OCI-LY7 (cell line): ENCODE measurements at places on chromosomes 7 and 10. TPM values are rescaled to one million over a fixed set of nuclear protein-coding genes. Genes with fewer than 3 reads are reported as not detected.

DNA sequence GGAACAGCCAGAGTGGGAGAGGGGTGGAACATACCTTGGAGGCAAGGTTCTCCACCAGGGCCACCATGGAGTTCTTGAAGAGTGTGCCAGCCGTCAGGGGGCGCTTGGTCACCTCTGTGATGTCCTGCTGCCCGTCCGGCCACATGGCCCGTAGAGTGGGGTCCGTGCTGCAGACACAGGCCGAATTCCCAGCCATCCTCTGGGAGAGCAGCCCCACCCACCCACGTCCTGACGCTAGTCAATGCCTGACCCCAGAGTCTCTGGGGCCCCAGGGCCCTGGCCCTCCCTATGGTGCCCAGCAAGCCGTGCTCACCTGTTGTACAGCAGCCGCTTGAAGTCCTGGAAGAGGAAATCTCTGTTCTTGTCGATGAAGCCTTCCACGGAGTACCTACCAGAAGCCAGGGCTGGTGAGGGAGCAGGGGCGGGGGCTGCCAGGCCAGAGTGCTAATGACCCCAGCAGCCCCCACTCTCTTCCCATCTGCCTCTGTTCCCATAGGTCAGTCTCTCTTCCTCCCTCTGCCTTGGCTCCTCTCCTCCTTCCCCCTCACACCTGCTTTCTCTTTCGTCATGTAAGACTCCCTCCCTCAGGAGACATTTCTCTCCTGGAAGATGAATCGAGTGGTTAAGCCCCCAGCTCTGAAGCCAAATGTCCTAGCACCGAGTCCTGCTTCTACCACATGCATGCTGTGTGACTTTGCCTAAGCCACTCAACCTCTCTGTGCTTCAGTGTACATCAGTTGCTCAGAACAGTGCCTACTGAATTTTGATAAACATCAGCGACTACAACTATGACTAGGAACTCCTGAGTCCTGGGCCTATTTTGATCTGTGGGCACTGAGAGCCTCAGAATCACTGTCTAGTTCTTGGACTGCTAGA, 11.0 kb downstream of the MYO1G start:
- DNase-seq: no peak

- DNase-seq: no peak
Measured at GRCh38 chr10:43082746-43083145, 5.9 kb downstream of the RET start.

GRCh38 chr10:50469778-50470193, 154.0 kb downstream of the SGMS1 start:
- no peak for DNase-seq

DNA sequence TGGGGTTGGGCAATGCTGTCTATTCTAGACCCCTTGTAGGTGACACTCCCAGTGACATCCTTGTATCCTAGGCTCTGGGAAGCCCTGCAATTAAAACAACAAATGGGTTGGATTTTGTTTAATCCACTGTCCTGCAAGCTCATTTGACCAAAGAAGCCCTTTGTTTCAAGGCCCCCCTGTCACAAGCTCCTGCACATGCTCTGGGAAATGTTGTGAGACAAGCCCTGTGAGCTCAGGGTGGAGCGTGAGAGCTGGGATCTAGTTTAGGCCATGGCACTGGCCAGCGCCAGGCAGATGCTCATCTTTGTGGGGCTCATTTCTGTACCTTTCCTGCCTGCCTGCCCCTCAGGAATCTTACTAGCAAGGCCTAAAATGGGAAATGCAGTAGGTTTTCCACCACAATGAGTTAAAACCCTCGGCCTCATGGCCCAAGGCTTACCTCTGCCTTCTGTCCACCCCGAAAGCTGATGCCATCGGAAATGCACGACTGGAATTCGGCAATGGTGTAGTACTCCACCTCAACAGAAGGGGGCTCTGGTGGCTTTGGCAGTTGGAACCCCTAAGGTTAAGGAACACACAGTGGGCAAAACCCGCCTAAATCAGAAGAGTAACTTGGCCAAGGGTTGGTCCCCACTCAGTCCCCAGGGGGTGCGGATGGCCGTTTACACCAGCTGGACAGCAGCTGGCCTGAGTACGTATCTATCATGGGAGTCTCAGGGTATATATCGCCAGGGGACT, 112.0 kb downstream of the NEURL1 start:
- DNase-seq: peak; percentile 29

- DNase-seq: no peak
Measured at GRCh38 chr7:12054830-12055229, 156.3 kb upstream of the TMEM106B start.

The RBM48 gene
- total RNA-seq: 15.1 and 15.7 TPM in 2 replicates

The PLOD3 gene
- total RNA-seq: 25.0 and 30.5 TPM in 2 replicates
